Omental fat pad (tissue), 4 donors: ENCODE measurements at places on chromosomes 5 and 9. TPM values are rescaled to one million over a fixed set of nuclear protein-coding genes. Genes with fewer than 3 reads are reported as not detected.

Gene TCF7
- 1.6 TPM for total RNA-seq

DNA sequence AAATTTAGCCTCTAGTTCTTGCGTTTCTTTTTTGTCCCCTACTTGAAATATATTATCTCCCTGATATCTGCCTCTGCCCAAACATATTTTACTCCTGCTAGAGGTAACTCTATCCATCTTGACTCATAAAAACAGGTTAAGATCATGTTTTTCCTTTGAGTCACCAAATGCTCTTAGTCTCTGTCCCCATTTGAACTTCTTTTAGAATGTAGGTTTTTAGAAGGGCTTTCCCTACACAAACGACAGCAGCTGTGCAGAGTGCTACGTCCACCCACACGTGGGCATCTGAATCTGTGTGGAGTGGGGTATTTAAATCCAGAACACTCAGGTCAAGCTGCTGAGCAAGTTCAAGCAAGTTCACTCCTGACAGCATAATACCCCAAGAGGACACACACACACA is 2.2 kb downstream of the HSD17B3 start:
- DNase-seq: no peak

DNA sequence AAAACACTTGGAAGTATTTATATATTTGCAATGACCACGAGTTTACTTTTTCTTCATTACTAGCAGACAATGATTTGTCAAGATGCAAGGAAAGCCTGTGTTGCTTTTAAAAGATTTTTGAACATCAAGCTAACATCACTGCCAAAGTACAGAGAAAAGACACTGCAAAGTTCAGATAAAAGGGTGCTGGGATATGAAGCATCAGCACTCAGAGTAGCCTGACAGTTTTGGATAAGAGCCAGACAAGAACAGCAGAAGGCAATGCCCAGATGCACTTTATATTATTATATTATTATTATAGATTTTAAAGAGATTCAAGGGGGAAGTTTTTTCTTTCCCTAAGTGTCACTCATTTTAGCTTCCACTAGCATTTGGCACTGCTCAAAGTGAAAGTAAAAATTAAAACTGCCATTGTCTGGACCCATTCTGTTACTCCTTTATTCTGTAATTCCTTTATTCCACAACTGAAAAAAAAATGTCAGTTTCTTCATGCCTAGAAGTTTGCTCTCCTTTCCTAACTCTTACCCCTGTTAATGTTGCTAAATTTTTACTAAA is 240.6 kb downstream of the EFNA5 start:
- DNase-seq: no peak

Gene ORM1
- total RNA-seq: 0.65 TPM

Gene GHR
- total RNA-seq: 127 TPM

DNA sequence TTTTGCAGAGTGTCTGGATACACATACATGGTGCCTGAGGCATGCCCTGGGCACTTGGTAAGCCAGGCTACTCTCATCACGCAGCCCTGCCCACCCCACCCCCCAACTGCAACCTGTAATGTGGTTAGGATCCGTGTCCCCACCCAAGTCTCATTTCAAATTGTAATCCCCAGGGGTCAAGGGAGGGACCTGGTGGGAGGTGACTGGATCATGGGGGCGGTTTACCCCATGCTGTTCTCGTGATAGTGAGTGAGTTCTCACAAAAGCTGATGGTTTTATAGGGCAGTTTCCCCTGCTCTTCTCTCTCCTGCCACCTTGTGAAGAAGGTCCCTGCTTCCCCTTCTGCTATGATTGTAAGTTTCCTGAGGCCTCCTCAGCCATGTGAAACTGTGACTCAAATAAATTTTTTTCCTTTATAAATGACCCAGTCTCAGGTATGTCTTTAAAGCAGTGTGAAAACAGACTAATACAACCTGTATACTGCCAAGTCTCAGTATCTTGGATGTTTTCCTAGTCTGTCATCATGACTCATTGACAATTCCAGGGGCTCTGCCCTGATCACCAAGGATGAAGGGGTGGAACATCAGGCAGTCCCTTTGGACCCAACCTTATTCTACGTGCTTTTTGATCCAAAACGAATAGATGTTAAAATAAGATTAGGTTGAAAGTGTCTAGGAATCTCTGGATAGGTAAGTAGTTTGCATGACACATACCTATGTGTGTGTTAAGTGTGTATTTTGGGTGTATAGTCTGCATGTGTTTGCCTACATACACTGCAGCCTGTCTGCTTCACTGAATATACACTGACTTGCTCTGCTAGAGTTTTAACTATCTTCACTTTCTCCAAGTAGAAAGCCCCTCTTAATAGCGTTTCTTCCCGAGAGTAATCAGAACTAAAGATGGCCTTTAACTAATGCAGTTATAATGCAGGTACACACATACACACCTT is 293.8 kb downstream of the SLIT3 start:
- DNase-seq: no peak

Gene KLHL3
- total RNA-seq: 4.4 TPM

DNA sequence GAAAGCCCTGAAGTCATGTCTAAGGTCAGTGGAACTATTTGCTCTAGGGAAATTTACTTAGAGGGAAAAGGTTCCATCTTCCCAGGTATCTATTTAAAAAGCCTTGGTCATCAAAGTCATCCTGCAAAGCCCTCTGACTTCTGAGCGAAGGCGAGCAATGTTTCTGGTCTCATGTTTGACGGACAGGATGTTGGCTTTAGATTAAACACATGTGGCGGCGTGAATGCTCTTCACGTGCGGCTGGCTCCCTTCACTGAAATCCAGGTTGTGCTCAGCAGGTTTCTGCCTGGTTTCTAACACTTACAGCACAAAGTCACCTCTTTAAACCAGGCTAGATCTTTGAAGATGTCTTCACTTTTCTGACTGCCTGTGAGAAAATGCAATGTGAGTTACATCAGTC is 5.7 kb upstream of the ZBTB34 start:
- no peak for DNase-seq

Gene CYLC2
- total RNA-seq: not detected

GRCh38 chr9:130780415-130780814 is 54.6 kb upstream of the ABL1 start:
- no peak for DNase-seq

Gene SPACA9
- total RNA-seq: 3.8 TPM

Gene SREK1
- total RNA-seq: 54.5 TPM

DNA sequence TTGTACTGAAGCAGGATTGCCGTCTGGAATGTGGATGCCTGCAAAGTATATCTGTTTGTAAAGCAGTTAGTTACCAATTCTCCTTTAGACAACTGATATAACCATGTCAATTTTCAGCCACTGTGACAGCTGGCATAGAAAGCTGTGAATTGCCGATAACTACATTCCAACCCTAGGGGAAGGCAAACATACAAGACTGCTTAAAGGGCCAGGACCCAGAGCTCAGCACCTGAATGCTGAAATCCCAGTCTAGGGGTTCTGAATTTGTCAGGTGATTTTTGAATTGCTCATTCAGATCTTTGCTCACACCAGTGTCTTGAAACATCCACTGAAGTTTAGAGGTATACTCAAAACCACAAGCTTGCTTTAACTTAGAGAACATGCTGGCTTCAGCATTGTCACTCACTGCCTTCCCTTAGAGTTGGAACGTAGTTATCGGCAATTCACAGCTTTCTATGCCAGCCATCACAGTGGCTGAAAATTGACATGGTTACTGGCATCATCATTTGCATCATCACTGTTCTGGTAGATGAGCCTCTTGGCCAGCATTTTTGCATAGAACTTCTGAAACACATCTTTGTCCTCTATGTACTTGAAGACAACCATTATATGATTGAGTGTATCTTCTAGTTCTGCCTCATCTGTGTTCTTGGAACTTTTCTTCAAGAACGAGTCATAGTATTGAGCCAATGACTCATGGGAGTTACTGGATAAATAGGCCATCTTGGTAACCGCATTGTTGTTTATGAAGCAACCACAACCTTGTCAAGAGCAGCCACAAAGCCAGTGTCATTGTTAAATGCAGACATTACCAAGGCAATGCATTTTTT is 82.1 kb downstream of the CCDC192 start:
- no peak for DNase-seq

DNA sequence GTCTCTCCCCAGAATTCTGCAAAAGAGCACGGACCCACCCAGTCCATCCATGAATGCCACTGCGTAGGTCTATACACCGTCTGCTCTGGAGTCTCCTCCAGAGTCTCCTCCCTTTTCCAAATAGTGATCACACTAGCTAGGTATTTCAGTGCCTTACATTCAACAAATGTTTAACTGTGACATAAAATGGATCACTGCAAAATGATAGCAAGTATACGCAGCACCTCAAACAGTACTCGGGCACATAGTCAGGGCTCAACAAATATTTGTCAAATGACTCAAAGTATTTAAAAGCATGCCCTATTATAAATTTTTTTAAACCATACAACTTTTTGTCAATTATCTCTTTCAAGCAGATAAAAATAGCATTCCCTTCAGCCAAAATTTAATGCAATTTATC is 60.5 kb downstream of the TLE1 start:
- DNase-seq: no peak

GRCh38 chr5:154198611-154199230 is 8.2 kb downstream of the GALNT10 start:
- DNase-seq: no peak

Gene DNAJB5
- total RNA-seq: 6.3 TPM

- no peak for DNase-seq
Measured at GRCh38 chr5:130871346-130872086, 293.5 kb downstream of the HINT1 start.

Gene PKD2L2
- total RNA-seq: not detected

DNA sequence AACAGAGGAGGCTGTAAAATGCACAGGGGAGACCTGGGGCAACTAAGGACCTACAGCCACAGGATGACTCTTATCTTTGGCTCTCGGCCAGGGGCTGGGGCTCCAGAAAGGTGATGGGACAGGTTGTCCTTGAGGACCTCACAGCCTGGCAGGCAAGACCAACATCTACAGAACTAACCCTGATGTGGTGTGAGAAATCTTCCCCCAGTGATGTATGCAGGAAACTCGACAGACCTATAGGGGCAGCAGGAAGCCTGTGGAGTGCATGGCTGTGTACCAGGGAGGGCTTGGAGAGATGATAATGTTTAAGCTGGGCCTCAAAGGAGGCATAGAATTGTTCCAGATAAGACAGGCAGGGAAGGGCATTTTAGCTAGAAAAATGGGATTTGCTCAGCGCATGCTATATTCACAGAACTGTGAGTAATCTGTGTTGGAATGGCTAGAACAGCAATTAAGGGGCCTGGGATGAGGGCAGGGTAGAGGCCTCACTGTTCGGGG is 68.5 kb upstream of the SLC25A51 start:
- no peak for DNase-seq

Gene C9
- total RNA-seq: 1.1 TPM

DNA sequence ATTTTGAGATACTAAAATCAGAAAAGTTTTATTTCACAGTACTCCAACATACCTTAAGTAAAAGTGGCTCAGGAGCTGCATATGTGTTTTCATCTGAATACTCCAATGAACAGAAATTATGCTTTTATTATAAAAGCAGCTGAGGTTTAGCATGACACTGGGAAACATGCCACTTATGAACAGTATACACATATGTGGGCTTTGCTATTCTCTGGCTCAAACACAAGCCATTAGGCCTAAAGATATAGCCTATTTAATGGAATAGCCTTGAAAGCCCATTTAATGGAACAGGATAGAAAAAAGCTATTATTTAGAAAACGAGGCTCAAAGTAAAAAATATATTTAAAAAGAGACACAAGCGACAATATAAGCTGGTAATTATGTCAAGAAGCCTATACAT is 74.1 kb downstream of the SLC38A9 start:
- DNase-seq: no peak

GRCh38 chr5:453725-454481 is 10.9 kb downstream of the EXOC3 start:
- no peak for DNase-seq

Gene DNAH5
- 0.96 TPM for total RNA-seq

Gene PHF24
- total RNA-seq: 0.95 TPM

GRCh38 chr5:170278611-170279458 is 18.7 kb downstream of the LCP2 start:
- DNase-seq: no peak

GRCh38 chr9:4386819-4387218 is 87.0 kb upstream of the GLIS3 start:
- DNase-seq: no peak

GRCh38 chr5:9540791-9541190 is 5.1 kb downstream of the SEMA5A start:
- no peak for DNase-seq

Gene SEMA4D
- total RNA-seq: 49.5 TPM

DNA sequence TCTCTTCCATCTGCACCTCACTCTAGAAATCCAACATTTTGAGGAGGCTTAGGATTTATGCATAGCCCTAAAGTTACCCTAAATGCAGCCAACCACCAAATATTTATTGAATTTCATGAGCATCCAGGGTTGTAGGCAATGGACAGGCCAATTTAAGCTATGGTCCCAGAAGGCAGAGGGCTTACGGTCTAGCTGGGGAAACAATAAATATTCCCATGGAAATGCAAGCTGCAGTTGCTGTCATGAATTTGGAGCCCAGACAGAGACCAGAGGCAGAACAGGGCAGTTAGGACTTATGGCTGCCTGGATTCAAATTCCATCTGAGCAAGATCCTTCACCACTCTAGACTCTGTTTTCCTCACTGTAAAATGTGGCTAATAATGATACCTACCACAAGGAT is 9.1 kb upstream of the INSYN2B start:
- no peak for DNase-seq

Gene TEX48
- total RNA-seq: not detected

GRCh38 chr5:98772415-98773213 is 849 bp upstream of the RGMB start:
- peak; percentile 47 for DNase-seq

Gene FRRS1L
- 0.24 TPM for total RNA-seq

GRCh38 chr9:33659921-33660320 is 135.4 kb upstream of the PRSS3 start:
- no peak for DNase-seq

GRCh38 chr5:180689071-180689694 is 39.8 kb upstream of the FLT4 start:
- DNase-seq: no peak

Gene IL31RA
- total RNA-seq: not detected

Gene RANBP3L
- total RNA-seq: 2.0 TPM

Gene SLC34A3
- not detected for total RNA-seq

DNA sequence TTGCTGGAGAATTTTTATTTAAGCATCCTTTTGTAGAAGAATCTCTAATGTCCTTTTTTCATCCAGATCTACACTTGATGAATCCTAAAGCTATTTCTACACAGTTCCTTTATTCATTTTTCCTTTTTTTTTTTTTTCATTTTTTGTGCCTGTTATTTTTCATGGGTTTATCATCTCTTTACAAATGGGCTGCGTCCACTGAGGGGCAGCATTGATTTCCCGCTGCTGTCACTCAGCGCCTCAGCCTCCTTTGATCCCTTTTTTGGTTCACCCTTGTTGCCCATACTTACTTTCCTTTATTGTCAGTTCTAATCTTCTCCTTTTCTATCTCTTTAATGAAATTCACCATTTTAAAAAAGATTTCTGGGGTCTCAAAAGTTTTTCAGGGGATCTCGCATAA is 5.7 kb upstream of the MSMP start:
- DNase-seq: no peak

- no peak for DNase-seq
Measured at GRCh38 chr9:90546200-90546599, 96.4 kb downstream of the DIRAS2 start.

GRCh38 chr9:120841930-120842684 is 615 bp downstream of the PSMD5 start:
- DNase-seq: no peak

Gene MYORG
- 12.1 TPM for total RNA-seq

Gene LRRC70
- total RNA-seq: 8.8 TPM
